ENCODE measurements at places on chromosomes 16 and 17. TPM values are rescaled to one million over a fixed set of nuclear protein-coding genes. Genes with fewer than 3 reads are reported as not detected.

TEKT5 gene
- total RNA-seq, result 0.44 TPM

COG1 gene
- total RNA-seq, result 34.3 TPM

CDR2L gene
- 9.7 TPM for total RNA-seq

C16orf86 gene
- total RNA-seq, result 4.7 TPM

TRPV3 gene
- total RNA-seq, result 0.55 TPM

ADAT1 gene
- total RNA-seq, result 59.6 TPM

XAF1 gene
- 30.8 TPM for total RNA-seq

ENPP7 gene
- not detected for total RNA-seq

SLFN11 gene
- 14.7 TPM for total RNA-seq

OR3A2 gene
- total RNA-seq, result 0.38 TPM

SLX1A gene
- total RNA-seq, result 11.5 TPM

SNX20 gene
- 0.16 TPM for total RNA-seq

MVD gene
- total RNA-seq, result 22.2 TPM

C1QL1 gene
- 11.7 TPM for total RNA-seq

EXOC3L1 gene
- total RNA-seq, result 3.9 TPM

SLC38A7 gene
- 20.1 TPM for total RNA-seq

PSME3IP1 gene
- total RNA-seq, result 94.4 TPM

RNF227 gene
- 32.9 TPM for total RNA-seq

SGF29 gene
- 17.3 TPM for total RNA-seq

CACNG5 gene
- total RNA-seq, result 64.4 TPM

KRT33B gene
- total RNA-seq, result not detected

CASKIN1 gene
- total RNA-seq, result 7.3 TPM

MYH3 gene
- total RNA-seq, result 774 TPM
